ENCODE measurements at places on chromosomes 12 and 14.

GRCh38 chr14:93033084-93033982 is 82.4 kb downstream of the ITPK1 start:
- DNase-seq: no peak

- DNase-seq: peak; percentile 94
Observed at GRCh38 chr12:95102916-95103671, 29.7 kb upstream of the NR2C1 start.

DNA sequence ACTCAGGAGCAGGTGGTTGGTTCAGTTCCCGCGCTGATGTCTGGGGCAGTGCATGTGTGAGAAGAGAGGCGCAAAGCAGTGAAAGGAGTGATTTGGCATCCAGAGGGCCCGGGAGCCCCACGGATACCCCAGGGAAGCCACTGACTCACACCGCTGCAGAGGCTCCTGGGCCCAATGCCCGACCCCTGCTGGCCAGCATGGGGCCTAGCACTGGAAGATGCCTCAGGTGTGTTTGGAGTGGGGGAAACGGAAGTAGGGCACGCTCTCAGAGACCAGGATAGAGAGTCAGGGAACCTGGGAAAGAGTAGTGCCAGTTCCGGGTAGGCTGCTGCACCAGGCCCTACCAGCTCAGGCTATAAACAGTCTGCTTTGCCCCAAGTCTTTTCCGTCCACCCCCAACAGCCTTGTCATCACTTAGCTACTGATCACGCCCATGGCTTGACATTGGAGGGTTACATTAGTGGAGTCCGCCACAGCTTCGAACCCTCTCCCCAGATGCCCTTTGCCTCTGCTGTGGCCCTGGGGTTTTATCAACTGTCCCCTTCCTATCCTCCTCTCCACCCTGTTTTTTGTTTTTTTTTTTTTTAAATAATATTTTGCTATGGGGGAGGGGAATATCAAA is 9.5 kb upstream of the CSAD start:
- peak; percentile 41 for DNase-seq

DNA sequence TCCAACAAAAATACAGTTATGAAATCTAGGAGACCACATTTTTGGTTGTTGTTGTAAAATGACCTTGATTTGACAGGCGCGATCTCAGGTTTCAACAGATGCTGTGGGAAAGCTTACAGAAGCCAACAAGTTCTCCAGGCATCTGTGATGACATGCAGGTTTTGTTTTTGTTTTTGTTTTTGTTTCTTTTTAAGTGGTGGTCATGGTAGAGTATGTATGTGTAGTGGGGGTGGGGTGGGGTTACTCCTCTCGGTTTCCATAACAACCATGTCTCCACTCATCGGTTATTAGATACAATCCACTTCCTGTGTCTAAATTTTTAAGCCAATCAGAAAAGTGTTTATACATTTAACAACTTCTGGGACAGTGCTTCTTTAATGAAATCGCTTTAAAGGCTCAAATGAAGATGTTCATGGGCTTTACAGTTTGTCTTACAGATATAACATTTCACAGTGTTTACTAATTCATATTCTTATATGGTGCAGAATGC is 199.9 kb upstream of the FOXN3 start:
- DNase-seq: no peak

DNA sequence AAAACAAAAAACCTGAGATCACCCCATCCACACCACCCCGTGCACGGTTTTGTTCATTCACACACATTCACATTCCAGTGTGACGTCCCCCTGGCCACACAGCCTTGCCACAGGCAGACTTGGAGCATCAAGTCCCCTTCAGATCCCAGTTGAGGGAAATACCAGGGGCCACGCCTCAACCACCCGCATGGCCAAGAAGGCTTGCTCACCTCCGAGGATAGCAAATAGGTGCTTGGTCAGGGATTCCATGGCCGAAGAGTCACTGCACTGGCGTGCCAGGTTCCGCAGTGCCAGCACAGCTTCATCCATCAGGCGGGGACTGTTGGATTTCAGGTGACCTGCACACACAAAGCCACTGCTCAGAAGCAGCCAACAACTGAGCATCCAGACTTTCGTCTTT is 19.0 kb downstream of the GCN1 start:
- no peak for DNase-seq

DNA sequence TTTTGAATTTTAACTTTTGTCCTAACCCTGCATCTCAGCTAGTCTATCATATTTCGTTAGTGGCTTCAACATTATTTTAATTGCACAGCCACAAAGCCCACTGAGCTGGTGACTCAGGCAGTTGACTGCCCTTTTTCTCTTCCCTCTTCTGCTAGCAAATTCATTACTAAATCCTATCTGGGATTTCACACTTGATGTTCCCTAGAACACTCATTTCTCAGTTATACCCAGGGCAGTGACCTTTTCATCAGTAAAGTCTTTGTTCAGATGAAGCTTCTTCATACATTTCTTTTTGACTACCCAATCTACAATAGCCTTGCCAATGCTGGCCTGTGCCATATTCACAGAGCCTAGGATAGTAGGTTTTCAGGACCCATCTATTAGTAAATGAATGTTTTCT is 107.0 kb downstream of the ATXN7L3B start:
- DNase-seq: no peak

GRCh38 chr14:99615497-99616157 is 11.6 kb upstream of the CCDC85C start:
- no peak for DNase-seq

DNA sequence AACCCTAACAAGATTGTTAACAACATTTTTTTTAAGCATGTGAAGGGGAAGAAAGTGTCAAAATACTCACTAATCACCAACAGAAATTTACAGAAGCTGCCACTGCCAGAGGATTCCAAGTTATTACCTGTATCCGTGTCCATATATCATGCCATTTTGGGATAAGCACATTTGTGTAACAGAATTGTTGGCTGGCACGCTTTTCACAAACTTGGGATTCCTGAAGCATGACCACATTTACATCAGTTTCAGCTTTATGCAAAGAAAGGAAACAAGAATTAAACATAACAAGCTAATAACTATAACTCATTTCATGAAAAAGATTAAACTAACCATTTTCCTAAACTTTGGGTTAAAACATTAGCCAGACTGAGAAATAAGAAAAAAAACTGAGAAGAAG is 5.9 kb downstream of the NEMP1 start:
- DNase-seq: no peak

DNA sequence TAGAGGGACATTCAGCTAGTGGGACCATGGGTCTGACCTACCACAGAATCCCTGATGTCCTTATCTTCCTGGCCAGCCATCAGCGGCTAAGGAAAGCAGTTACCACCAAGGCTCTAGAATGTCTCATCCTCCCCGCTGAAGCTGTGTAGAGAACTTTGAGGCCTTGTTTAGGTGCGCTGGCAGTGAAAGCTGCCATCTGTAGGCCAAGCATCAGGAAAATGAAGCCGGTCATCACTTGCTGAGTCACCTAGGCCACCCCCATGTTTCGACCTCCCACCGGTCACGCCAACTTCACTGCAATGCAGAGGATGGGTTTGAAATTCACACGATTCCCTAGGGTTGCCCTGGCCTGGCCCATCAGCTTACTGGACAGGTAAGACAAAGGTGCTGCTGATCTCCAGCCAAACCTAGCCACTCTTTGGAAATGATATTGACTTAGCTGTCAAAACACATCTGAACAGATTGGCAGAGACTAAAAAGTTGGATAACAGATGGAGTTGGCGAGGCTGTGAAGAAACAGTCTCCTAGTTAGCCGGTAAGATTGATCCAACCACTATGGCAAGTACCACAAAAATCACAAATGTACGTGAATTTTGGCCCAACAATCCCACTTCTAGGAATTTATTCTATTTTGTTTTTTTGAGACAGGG is 52.0 kb downstream of the NOS1 start:
- DNase-seq: no peak

- peak; percentile 84 for DNase-seq
Observed at GRCh38 chr14:67186789-67187584, 2.3 kb upstream of the GARIN2 start.

DNA sequence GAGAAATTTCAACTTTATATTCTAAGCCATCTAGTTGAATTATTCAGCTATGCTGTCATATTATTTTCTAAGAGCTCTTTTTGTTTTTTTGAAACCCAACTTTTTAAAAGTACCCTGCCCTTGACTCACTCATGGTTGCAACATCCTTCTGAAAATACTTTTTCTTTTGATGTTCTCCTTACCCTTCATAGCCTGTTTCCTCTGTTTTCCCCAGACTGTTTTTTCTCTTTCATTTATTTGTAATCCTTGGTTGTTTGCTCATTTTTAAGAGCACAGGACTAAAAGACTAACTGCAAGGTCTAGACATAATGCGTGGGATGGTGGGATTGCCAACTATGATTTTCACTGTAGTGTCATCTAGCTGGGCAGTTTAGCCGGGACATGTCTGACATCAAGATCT is 21.2 kb upstream of the CDKL1 start:
- DNase-seq: no peak

GRCh38 chr12:4014858-4015224 is 141.6 kb upstream of the PARP11 start:
- DNase-seq: no peak

GRCh38 chr12:98983647-98984046 is 338.6 kb downstream of the APAF1 start:
- DNase-seq: no peak

GRCh38 chr12:104250366-104251125 is 35.0 kb downstream of the TXNRD1 start:
- no peak for DNase-seq

GRCh38 chr12:52380271-52380694 is 5.2 kb downstream of the KRT84 start:
- no peak for DNase-seq

- no peak for DNase-seq
Observed at GRCh38 chr14:77183896-77184295, 2.3 kb downstream of the TMEM63C start.

DNA sequence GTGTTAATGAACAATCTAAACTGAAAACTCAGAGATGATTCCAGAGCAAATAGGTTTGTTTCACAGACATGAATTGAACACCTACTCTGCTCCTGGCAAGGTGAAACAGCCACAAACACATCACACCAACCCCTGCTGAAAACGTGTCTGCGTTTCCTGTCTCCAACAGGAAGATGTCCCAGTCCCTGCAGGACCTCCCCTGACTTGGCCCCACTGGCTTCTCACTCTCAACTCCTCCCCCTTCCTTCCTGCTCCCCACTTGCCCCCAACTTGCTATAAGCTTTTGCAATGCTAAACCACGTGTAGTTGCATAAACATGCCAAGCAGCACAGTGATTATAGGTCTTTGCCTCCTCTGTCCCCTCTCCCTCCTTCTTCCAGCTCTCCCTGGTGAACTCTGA is 567.6 kb downstream of the BCL11B start:
- no peak for DNase-seq

GRCh38 chr12:56723889-56724700 is 1.0 kb downstream of the NACA start:
- peak; percentile 30 for DNase-seq

GRCh38 chr14:68957775-68958174 is 21.3 kb downstream of the ACTN1 start:
- DNase-seq: no peak

GRCh38 chr12:6187948-6188793 is 12.0 kb upstream of the CD9 start:
- no peak for DNase-seq

GRCh38 chr12:125228519-125229260 is 163.5 kb downstream of the AACS start:
- DNase-seq: peak; percentile 4

- peak; percentile 39 for DNase-seq
Observed at GRCh38 chr12:50734409-50735263, 29.3 kb upstream of the ATF1 start.

DNA sequence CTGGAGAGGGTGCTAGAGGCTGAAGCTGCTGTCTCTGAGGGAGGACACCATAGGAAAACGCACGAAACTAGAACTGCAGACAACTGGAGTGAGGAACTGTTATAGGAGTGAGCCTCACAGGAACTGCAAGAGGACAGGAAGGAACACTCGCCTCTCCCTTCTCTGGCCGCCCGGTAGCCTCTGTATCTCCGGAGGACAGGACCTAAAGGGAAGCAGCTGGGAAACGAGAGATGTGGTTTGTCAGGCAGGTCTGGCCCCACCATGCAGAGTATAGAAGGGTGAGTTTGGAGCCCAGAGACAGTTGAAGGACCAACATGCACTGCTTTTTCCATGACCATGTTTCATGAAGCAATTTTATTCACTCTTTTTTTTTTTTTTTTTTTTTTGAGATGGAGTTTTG is 127.3 kb downstream of the EFCAB11 start:
- DNase-seq: no peak

DNA sequence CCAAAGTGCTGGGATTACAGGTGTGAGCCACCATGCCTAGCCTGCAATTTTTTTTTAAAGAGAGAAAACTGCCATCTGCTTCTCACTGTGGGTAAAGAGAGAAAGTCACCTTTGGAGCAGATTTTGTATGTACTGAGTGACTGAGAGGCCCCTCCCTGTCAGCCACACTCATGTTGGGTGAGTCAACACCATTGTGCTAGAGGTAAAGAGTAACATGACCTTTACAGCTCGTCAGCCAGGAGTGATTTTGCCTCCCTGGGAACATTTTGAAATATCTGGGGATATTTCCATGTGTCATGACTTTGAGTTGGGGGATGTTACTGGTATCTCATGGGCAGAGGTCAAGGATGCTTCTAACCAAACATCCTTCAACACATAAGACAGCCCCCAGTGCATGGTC is 115.2 kb downstream of the KSR2 start:
- DNase-seq: peak; percentile 81

DNA sequence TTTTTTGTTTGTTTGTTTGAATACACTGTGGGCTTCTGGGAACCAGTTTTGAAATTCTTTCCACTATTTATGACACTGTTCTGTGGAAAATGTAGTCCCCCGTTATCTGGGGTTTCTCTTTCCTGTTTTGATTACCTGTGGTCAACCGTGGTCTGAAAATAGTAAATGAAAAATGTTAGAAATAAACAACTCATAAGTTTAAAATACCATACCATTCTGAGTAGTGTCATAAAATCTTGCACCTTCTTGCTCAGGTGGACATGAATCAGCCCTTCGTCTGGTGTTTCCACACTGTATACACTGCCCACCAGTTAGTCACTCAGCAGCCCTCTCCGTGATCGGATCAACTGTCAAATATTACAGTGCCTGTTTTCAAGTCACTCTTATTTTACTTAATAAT is 5.1 kb upstream of the PAPOLA start:
- no peak for DNase-seq

GRCh38 chr14:57205938-57206337 is 62.8 kb downstream of the EXOC5 start:
- no peak for DNase-seq

DNA sequence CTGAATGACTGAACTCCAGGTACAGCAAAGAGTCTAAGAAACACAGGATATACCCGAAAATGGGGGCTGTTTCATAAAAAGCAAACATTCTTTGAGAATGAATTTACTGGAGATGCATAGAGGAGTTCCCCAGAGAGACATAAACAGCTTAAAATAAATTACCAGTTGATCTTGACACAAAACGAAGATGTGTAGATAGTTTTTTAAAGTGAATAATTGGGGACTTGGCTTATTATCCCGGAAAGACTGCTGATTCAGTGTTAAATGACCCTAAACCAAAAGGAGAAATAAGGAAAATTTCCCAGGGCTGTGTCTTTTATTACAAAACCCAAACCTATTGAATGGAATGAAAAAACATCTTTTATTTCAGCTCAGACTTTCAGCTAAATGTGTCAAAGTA is 1052.8 kb upstream of the TMEM132C start:
- DNase-seq: no peak

GRCh38 chr12:124939421-124940142 is 25.1 kb upstream of the UBC start:
- peak; percentile 97 for DNase-seq
